ENCODE measurements at places on chromosomes 6 and 20.

- peaks cover 10% of the 10 kb centered on the region for H3K4me1 ChIP-seq
- H3K27ac ChIP-seq, result peak overlapping the region; percentile 47
- DNase-seq, result peak; percentile 65
- no peak overlapping the region for H3K4me3 ChIP-seq
- H3K36me3 ChIP-seq, result no peaks in the 10 kb centered on the region
Measured at GRCh38 chr20:53926428-53927028, 143.9 kb downstream of the BCAS1 start.

DNA sequence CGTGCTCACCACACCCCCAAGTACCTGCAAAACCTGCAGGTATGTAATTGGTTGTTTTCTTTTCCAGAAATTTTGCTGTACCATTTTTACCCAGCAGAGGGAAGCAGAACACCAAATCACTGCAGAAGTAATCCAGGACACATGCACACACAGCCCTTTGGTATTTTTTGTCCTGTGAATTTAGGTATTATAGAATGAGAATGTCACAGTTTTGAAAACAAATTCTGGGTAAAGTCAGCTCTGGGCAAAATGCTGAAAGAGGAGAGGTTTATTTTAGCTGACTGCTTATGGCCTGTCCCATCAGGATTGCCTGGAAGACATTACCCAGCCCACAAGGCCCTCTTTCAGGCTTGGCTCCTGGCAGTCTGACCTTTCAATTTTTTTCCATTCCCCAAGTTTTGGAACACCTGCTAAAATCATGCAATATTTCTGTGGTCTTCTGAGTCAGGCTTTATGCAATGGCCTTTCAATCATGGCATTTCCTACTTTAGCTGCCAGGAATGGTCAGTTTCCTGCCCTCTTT lies 3.5 kb upstream of the EFHC1 start:
- no peaks in the 10 kb centered on the region for H3K36me3 ChIP-seq
- H3K4me1 ChIP-seq, result peaks cover 12% of the 10 kb centered on the region
- DNase-seq, result peak; percentile 78
- H3K27ac ChIP-seq, result peak overlapping the region; percentile 44
- no peaks in the 10 kb centered on the region for H3K27me3 ChIP-seq
- no peak overlapping the region for H3K4me3 ChIP-seq

GRCh38 chr6:144304223-144304848 lies 19.2 kb downstream of the UTRN start:
- DNase-seq, result no peak
- H3K4me3 ChIP-seq, result no peak overlapping the region
- H3K36me3 ChIP-seq, result no peaks in the 10 kb centered on the region
- H3K4me1 ChIP-seq, result peaks cover 4% of the 10 kb centered on the region
- no peak overlapping the region for H3K27ac ChIP-seq

DNA sequence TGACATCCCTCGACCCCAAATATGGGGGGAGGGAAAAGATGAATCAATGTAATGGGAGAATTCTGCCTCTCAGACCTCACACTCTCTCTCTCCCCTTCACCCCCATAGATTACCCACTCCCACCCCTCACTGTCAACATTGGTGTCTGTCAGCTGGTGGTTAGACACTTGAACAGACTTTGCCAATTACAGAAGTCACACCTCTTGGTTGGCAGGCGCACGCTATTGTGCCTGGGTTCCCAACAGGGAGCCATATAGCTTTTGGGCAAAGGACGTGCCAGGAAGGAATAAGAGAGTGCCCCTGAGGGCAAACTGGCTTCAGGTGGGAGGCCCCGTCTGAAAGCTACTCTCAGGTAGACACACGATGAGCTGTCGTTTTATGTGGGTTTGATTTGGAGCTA lies 54.1 kb upstream of the FYN start:
- H3K27ac ChIP-seq, result no peak overlapping the region
- H3K4me3 ChIP-seq, result no peak overlapping the region
- no peaks in the 10 kb centered on the region for H3K36me3 ChIP-seq
- H3K4me1 ChIP-seq, result peaks cover 2% of the 10 kb centered on the region
- no peak for DNase-seq
- no peaks in the 10 kb centered on the region for H3K27me3 ChIP-seq

DNA sequence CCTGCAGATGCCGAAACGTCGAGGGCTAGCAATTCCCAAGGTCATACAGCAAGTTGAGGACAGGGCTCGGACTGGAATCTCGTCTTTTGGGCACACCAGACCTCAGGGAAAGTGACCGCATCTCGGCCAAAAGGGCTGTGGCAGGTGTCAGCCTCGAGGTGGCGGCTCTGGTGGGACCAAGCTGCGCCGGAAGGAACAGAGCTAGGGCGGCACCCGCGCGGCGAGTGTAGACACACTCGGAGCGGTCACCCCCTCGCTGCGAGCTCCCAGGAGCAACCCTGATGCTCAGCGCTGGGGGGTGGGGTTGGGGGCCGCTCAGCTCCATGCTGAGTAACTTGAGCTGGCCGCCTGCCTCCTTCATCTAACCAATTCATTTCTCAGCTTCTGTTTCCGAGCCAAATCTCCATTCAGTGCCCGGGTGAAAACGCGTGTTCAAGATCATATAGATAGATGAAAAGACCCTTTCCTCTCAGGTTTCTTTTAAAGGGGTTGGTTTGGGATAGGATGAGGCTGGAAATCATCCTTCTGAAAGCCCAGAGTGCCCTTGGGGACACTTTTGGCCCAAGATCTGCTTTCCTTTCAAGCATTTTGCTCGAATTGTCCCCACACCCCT lies 2.2 kb upstream of the TUBB2B start:
- no peak overlapping the region for H3K27ac ChIP-seq
- no peaks in the 10 kb centered on the region for H3K36me3 ChIP-seq
- peaks cover 72% of the 10 kb centered on the region for H3K27me3 ChIP-seq
- no peak for DNase-seq

- DNase-seq, result no peak
- H3K4me1 ChIP-seq, result no peaks in the 10 kb centered on the region
- H3K36me3 ChIP-seq, result no peaks in the 10 kb centered on the region
- H3K27ac ChIP-seq, result no peak overlapping the region
- H3K27me3 ChIP-seq, result no peaks in the 10 kb centered on the region
- H3K4me3 ChIP-seq, result no peak overlapping the region
Measured at GRCh38 chr6:21733311-21733710, 139.8 kb downstream of the SOX4 start.

Data from fibroblast of lung (primary cell).